Esophagus squamous epithelium (tissue), 5 donors: ENCODE measurements at places on chromosomes 11 and 22.

- peak; percentile 17 for DNase-seq
These were observed 32.1 kb downstream of the UQCR10 start for GRCh38 chr22:29799217-29799680.

DNA sequence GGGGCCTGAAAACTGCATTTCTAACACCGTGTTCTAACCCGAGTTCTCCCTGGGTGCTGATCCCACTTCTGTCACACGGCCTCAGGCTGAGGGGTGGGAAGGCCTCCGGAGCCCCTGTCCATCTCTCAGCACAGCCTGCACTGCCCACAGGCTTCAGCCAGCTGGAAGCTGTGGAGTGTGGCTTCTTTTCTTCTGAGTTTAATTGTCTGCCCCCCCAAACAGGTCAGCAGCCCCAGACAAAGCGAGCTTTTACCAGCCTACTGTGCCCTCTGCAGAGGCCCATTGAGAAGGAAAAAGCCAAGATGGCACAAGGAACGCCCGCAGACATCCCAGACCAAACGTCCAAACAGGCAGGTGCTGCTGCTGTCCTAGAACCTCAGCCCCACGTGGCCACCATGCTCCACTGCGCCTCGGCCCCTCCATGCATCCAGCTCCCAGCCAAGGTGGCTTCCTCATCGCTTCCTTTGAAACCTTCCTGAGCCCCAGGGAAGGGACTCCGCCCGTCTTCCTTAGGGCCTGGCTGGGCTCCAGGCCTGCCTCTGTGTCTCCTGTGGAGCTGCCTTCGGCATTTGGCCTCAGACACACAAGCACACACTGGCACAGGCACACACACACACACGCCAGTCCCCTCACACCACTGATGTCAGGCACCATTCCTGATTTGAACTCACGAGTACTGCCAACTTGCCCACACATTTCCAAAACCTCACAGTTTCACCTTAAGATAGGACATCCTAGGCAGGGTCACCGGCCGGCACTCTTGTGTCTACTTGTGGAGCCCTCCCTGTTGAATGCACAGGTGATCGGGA, 1.7 kb downstream of the MOB2 start:
- DNase-seq = no peak

- DNase-seq = no peak
These were observed 16.4 kb upstream of the COX8A start for GRCh38 chr11:63958008-63958407.

- no peak for DNase-seq
These were observed 41.5 kb upstream of the CARD18 start for GRCh38 chr11:105181100-105181499.

DNA sequence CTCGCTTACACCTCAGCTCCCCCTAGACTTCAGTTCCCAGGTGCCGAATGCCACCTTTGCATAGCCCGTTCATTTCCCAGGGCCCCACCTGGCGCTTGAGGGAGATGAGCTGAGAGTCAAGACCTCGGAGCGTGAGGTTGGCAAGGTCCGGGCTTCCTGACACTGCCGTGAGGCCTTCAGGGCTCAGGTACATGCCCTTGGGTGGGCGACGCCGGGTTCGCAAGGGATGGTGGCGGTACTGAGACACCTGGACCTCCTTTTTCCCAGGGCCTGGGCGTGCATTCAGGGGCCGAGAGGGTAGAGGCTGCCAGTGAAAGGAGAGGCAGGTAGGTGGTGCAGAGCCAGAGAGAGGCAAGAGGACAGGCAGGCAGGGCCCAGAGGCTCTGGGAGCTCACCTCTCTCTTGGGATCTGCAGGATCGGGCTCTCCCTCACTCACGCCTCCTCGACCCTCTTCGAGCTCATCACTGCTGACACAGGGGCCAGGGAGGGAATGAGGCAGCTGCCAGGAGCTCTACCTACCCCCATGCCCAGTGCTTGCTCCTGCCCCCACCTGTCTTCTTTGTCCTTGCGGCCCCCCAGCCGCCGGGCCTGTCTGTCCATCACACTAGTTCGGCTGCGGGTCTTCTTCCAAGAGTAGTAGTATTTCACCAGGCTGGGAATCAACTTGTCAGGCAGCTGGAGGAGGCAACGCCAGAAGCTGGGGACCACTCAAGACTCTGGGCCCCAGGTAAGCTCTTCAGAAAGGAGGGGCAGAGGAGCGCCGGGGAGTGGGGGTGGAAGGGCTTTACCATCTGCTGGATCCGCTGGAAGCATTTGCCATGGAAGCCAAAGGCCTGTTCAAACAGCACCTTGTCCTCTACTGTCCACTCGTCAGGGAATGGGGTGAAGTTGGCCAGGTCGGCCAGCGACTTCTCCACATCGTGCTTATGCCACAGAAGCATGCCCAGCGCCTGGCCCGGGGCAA, 2.8 kb downstream of the RCOR2 start:
- DNase-seq = no peak

- DNase-seq = no peak
These were observed 2.1 kb downstream of the ARHGEF12 start for GRCh38 chr11:120338107-120338933.

DNA sequence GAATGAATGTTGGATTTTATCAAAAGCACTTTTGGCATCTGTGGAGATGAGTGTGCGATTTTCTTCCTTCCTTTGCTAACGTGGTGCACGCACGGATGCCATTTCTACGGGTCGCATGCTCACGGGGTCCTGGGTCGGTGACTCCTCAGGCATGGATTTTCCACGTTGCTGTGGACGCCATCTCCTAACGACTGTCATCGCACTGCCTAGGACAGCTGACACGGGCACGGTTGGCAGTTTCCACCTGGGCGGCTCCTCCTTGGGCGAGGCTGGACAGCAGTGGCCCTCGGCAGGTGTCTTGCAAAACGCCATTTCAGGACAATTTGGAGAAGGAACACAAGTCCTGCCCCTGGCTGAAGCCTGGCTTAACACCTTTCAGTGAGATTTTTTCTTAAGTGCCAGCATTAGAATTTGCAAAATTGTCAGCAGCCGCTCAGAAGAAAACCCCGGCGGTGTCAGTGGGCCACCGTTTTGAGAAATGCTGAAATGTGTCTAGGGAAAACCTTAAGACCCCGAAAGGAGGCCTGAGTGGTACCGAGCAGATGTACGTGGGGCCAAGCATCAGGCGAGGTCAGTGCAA, 34.7 kb upstream of the TOLLIP start:
- DNase-seq = no peak

DNA sequence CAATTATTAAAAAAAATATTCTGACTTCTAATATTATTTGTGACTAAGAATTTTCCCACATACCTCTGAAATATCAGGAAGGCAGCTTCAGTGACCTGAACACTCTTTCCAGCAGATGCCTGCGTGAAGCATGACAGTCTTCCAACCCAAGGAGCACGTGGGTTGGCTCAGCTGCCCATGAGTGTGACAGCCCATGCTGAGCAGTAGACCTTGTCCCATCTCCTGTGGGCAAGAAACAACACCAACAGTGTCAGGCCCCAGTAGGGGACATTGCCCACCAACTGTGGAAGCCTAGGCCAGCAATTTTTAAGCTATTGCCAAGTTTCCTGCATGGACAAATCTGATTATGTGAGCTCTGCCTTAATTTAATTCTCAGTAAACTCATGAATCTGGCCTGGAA, 66.4 kb upstream of the OLFML1 start:
- DNase-seq = no peak

DNA sequence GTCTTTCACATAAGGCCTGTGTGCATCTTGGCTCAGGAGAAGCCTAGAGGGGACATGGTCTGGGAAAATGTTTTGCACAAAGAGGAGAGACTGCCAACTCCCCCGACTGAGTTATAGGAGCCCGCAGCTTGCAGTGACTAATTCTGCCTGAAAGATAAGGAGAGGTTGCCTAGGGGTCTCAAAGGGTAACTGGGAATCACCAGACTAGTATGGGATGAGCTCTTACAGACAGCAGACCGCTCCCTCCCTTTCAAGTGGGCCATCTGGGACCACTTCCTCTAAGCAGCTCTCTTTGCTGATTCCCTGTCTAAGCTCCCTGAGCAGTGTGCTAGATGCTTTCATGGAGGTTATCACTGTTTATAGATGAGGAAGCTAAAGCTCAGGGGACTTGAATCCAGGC, 105.1 kb downstream of the TENM4 start:
- DNase-seq = no peak

- no peak for DNase-seq
These were observed 16.3 kb downstream of the OR2AG2 start for GRCh38 chr11:6755303-6755952.

GRCh38 chr11:65496304-65497140, 2.3 kb upstream of the MALAT1 start:
- DNase-seq = no peak

DNA sequence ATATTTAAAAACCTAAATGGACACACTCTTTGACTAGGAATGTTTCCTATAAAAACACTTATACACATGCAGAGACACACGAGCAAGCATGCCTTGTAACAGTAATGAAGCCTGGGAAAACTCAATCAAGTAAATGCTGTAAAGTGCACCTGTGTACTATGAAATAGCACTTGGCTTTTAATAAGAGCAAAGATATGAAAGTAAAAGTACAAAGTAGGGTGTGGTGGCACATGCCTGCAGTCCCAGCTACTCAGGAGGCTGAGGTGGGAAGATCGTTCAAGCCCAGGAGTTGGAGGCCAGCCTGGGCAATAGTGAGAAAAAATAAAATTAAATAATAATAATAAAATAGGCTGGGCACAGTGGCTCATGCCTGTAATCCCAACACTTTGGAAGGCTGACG, 166.9 kb upstream of the GRK3 start:
- no peak for DNase-seq

- no peak for DNase-seq
These were observed 11.4 kb downstream of the ALDH3B2 start for GRCh38 chr11:67662835-67663531.

GRCh38 chr11:27028561-27028965, 12.1 kb upstream of the BBOX1 start:
- no peak for DNase-seq

- DNase-seq = no peak
These were observed 648 bp downstream of the DLG2 start for GRCh38 chr11:85626496-85626895.

DNA sequence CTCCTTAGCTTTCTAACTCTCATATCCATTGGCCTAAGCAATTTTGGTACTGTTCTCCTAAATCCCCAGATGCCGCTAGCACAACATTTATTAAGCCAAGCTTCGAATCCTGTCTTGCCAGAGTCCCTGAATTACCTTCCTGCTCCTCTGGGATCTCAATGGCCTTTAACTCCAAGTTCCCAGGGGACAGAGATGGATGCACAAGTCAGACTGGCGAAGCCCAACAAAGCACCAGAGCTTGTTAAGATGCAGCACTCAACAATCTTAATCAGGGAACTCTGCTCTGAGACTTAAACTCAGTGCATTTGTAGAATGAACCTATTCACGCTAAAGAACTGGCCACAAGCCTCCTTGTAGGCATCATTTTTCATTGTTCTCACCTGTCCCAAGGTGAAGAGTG, 9.4 kb downstream of the GALNT18 start:
- no peak for DNase-seq

DNA sequence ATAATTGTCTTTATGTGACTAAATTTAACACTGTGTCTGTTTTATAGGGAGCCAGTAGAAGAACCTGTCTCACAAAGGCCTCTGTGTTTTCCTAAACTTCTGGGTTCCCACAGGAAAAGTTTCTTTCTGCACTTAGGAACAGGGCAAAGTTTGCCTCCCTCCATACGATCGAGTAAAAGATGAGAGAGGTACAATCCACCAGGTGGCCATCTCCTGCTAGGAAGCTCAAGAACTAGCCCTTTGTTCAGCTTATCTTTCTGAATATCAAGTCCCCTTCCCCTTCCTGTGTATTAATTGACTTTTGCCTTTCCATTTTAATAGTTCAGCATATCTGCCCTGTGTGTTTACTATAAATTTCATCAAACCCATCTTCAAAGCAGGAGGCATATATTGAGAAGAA, 18.0 kb downstream of the CSNK2A3 start:
- no peak for DNase-seq

DNA sequence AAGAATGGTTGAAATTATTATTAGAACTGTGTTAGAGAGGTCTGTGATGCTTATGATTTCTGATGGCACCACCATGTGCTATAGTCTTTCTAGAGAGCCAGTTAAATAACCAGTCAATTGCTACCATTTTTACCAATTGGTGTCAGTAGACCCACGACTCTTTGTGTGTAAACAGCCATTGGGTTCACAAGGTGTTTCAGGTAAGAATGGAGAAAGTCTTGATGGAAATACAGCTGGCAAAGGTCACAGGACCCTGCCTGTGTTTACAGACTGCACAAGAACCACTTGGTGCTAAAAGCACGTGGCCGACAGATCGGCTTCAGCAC, 30.5 kb upstream of the OR10G7 start:
- DNase-seq = no peak

- no peak for DNase-seq
These were observed 112.9 kb downstream of the KIF18A start for GRCh38 chr11:27995083-27995482.

- DNase-seq = no peak
These were observed 14.1 kb upstream of the APLP2 start for GRCh38 chr11:130055617-130056016.

GRCh38 chr11:45087086-45087899, 59.1 kb upstream of the PRDM11 start:
- DNase-seq = no peak

- no peak for DNase-seq
These were observed 83.0 kb upstream of the YWHAH start for GRCh38 chr22:31861226-31861840.

- no peak for DNase-seq
These were observed 40.1 kb downstream of the MUC5B start for GRCh38 chr11:1263010-1263409.

DNA sequence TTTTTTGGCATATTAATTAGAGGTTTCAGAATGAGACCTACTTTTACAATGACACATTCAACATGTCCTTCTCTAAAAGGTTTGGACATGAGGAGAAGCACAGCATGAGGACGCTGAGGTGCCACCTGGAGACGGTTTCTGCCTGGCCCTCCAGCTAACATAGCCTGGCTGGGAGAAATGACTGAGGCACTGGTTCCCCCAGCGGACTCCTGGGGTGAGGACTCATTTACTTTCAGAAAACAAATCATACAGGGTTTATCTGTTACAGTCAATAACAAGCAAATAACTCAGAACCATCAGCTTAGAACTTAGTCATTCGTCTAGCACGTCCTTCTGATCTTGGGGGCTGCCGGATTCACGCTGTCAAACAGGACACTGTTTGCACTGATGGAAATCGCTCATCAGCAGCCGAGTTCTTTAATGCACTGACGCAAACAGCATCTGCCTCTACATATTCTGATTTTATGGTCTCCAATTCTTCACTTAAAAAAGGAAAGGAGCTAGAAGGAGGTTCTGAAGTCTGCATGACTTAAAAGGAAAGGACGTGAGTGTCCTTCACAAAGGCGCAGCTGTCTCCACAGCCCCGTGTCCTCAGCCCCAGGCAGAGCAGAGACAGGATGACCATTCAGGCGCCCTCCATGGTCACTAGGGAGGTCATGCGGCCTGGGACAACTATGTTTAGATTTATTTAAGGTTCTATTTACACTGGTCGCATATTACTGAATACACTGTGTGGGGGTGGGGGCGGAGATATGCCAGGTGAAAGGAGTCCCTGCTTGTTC, 44.2 kb downstream of the CERK start:
- no peak for DNase-seq

DNA sequence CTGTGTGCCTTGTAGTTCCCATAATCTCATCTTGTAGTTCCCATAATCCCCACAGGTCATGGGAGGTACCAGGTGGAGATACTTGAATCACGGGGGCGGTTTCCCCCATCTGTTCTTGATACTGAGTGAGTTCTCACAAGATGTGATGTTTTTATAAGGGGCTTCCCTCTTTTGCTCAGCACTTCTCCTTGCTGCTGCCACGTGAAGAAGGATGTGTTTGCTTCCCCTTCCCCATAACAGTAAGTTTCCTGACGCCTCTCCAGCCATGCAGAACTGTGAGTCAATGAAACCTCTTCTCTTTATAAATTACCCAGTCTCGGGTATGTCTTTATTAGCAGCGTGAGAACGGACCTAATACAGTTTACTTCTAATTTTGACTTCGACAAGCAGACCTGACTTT, 14.0 kb upstream of the SMIM38 start:
- no peak for DNase-seq
